ENCODE measurements at places on chromosomes 1 and 21.

GRCh38 chr1:153533689-153534201, 2.0 kb downstream of the S100A6 start:
- DNase-seq: no peak

GRCh38 chr1:205236526-205236925, 8.8 kb downstream of the TMCC2 start:
- DNase-seq: no peak

- DNase-seq: no peak
These were observed at the start of gene SLAMF9 for GRCh38 chr1:159953536-159954515. SLAMF9 (minus strand) TSS chr1:159954237; CDS start chr1:159954137, 100 bp downstream.

DNA sequence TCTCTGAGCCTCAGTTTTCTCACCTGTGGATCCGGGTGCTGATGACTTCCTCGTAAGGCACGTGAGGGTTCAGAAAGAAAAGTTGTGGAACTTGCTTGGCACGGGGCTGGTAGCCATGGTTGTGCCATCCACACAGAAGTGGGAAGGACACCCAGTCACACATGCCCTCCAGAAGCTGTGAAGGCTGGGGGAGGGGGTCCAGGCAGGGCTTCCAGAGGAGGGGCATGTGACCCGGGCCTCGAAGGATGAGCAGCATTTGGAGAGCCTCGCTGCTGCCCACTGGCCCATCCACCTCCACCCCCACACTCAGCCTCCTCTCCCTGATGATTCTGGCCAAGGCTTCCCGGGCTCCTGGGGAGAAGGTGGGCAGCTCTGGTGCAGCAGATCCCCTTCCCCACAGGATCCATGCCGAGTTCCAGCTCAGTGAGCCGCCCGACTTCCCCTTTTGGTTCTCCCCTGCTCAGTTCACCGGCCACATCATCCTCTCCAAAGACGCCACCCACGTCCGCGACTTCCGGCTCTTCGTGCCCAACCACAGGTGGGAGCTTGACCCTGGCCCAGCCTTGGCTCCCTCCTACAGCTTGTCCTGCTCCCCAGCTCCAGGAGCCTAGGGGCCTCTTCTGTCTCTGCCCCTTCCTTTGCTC, 9.4 kb downstream of the SELENON start:
- peak; percentile 50 for DNase-seq

DNA sequence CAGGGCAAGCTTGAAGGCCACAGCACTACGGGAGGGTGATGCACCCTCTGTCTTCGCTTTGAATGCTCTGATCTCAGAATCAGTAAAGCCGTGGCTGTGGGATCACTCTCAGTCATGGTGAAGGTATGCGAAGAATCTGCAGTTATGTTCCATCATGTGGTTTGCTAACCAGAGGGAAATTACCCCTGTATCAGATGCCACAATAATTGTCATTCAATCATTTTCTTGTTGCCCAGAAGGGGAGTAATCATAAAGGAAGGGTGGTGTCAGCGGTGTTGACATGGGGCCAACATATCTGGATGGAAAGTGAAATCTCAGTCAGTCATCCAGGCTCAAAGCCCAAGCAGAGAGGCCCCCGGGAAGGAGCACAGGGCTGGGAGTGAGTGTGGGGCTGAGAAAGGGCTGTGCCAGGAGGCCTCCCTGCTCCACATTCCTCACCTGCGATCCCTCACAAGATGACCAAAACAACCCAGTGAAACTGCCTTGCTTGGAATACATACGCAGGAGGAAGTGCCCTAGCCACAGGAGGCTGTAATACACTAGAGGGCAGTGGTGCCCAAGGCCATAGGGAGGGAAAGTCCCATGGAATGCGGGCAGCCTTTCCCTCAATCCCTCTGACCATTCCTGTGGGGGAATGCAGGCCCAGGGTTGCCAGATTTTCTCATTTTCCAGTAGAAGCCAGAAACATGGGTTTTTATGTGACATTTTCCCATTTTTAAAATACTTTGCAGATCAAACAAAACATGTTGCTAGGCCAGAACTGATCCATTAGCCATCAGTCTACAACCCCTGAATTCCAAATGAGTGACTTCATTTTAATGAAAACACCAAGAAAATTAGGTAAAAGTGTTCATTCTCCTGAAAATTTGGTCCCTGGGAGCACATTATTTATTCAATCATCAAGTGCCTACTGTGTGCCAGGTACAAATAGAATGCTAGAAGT, 95.7 kb upstream of the VANGL1 start:
- DNase-seq: no peak

- no peak for DNase-seq
These were observed 35.5 kb downstream of the SLC26A9 start for GRCh38 chr1:205907794-205908193.
